Activated CD8-positive, alpha-beta memory T cell treated with anti-CD3 and anti-CD28 coated beads, Interleukin-2, amount 50 U/mL, for 4 hours (primary cell): ENCODE measurements at places on chromosomes 3 and 15.

DNA sequence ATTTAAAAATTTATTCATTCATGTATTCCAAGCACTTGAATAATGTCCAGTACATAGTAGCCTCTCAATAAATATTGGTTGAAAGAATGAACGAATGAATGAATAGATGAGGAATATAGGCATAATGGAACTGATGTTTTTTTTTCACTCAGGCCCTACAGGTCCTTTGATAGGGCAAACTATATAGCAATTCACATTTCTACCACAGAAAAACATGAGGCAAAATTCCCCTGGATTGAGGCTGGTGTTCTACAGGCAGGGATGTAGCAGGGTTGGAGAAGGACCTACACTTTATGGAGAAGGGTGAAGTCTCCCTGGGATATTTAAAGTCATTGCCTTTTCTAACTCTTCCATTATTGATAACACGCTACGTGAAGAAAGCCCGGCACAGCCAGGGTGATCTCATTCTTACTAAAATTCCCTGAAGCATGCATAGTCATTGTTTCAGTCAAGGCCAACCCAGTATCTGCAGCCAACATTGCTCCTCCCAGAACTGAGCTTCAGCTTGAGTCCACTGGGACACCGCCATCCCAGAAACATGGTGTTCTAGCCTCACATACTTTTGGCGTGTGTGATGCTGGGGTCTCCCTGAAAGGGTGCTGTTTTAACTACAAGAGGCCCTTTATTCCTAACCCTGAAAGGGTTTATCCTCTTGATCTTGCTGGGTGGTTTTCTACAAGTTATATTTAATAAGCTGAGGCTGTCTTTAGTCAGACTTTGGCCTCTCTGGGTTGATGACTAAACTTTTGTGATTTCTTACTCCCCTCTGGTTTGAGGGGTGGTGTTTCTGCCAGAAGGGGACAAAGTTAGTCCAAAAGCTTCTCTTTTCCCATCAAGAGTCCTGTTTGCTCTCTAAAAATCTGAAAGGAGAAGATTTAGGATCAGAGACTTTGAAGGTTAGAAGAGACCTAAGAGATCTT is 25.9 kb upstream of the FBN1 start:
- DNase-seq, result no peak

GRCh38 chr3:2484162-2485026 is 385.7 kb downstream of the CNTN4 start:
- DNase-seq, result no peak

DNA sequence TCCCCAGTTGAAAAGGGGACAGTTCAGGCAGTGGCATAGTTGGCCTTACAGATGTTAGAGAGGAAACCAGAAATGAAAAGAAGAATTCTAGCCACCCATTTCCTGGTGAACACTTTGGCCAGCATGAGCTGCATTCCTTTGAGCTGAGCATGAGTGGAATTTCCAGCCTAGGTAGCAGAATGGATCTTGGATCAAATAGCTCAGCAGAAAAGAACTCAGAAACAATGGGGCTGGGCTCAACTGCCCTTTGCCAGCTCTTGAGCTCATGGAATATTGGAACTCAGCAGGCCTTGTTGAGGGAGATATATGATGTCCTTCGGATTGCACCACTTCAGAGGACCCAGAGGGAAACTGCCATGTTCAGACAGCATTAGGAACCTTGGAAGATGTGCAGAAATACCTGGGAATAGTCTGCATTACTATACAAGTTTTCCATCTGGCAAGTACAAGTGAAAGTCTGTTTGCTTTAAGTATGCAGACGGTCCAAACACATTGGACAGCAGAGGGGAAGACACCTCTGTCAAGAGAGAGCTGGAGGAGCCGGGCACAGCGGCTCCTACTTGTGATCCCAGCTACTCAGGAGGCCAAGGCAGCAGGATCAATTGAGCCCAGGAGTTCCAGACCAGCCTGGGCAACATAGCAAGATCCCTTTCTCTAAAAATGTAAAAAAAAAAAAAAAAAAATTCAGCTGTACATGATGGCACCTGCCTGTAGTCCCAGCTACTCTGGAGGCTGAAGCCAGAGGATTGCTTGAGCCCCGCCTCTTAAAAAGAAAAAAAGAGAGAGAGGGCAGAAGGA is 3.1 kb upstream of the CDV3 start:
- no peak for DNase-seq

- DNase-seq, result no peak
Observed at GRCh38 chr3:5464649-5465048, 277.1 kb downstream of the EDEM1 start.

DNA sequence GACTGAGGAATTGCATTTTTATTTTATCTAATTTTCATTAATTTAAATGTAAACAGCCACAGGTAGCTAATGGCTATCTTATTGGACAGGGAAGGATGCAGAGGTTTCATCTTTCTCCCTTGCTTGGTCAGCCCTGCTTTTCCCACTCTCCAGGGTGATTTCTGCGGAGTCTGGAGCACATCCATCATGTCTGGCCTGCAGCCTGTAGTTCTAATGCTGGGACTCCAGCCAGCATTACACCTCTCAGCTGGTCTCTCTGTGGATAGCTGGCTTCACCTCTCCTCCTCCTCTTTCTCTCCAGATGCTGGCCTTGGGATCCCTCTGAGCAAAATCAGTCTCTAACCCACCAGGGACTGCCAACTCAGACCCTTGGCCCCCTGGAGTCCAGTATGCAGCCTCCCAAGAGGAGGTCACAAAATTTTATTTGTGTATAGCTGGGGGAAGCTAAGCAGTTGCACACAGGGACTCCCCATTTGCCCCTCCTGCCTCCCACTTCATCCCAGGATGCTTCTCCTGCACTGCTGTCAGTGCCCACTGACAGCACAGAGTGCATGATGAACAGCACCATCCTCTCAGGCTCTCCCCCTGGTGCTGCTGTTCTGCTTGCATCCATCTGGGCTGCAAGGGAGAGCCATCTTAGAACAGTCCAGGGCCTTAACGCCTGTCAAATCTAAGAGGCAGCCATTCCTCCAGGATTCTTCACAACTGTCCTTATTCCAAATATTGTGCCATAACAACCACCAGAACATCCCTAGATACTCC is 1.7 kb downstream of the BFSP2 start:
- no peak for DNase-seq

DNA sequence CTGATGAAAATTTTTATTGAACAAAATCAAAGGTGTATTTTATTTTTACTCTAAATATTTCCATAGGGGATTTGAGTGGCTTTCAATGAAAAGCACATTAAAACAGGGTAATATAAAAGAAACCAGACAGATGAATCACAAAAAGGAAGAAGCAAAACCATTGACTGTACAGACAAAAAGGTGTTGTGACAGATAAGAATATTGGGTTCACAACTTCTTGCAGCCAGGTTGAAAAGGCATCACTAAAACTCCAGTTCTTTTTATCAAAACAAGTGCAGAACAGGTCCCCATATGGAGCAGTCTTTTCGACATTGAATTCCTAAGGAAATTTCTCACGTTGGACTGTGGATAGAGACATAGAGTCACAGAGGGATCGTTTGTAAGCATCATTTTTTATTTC is 53.8 kb downstream of the AGTR1 start:
- DNase-seq, result no peak

DNA sequence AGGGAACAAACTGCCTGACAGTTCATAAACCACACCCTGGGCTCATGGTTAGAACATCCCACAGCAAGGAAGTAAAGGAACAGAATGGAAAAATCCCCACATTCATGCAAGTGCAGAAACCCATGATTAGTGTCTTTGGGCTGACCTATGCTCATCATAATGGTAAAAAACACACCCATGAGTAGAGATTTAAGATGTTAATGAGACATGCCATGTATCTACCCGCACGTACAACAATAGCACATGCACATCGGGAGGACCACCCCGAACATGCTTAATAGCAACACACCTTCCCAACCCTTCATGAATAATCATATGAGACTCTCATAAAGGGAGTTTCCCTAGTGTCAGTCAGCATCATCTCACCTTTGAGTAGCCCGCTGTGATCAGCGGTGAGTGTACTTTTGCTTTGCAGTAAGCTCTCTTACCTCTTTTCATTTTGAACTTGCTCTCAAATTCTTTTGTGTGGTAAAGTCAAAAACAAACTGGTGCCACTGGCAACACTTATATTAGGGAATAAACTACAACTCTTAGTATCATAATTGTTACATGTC is 23.2 kb downstream of the ZBED2 start:
- peak; percentile 53 for DNase-seq
